BE2C (cell line): ENCODE measurements at places on chromosomes 13 and 19.

GRCh38 chr19:16208064-16208759 lies 10.5 kb downstream of the AP1M1 start:
- DNase-seq: no peak

DNA sequence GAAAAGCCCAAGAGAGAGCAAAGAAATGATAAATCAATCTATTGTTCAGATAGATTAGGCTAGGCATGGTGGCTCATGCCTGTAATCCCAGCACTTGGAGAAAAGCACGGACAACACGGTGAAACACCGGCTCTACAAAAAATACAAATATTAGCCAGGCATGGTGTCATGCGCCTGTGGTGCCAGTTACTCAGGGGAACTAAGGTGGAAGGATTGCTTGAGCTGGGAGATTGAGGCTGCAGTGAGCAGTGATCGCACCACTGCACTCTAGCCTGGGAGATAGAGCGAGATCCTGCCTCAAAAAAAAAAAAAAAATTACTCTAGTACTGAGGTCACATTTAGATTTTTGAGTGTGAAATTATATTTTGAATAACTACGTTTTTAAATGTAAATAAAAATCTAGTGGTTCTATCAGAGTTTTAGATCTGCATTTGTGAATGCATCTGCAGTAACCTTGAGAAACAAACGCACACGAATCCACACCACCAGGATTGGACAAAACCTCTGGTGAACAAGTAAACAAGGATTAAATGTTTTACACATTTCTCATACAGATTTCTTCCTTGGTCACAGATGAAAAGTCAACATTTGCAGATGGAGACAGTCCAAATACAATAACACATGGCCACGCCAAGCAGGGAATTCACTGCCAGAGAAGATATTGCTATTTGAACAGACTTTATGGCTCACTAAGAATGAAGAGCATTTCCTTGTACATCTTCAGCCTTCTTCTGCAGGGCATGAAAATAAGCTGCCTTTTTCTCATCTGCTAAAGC lies 917.6 kb downstream of the PCDH9 start:
- no peak for DNase-seq

DNA sequence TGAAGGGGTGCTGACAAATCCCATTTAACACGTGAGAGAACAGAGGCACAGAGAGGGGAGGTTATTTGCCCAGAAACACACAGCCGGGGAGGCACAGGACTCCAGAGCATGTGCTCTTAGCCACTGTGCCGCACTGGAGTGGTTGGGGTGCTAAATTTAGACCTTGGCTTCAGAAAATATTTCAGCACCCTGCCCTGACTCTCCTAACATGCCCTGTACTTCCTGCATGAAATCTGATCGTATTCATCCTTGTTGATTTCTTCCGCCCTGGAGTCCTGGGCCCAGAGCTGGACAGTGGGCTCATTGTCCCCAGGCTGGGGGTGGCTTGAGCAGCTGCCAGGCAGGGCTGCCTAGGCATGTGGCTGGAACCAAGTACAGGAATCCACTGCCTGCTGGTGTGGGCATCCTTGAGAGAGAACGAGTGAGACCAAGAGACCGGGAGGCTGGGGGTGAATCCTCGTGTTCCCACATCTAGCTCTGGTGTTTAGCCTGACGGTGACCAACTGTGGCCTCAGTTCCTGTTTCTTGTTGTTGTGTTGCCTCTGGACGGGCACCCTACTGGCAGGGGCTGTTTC lies 5.3 kb downstream of the SLC27A1 start:
- no peak for DNase-seq

DNA sequence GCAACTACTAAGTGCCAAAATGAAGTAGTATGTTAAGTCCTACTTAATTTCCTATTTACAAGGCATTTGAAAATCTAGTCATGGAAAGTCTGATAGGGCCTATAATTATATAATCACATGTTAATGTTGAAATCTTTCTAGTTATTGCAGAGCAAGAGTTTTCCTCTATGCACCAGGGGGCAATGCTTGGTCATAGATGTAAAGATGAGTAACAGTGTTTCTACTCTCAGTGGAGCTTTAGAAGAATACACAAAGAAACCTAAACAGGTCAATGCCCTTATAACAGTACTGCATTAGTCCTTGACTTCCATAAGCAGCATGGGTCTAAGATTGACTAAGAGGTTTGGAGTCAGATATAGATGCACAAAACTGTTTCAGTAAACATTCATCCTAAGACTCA lies 218.7 kb downstream of the KCTD12 start:
- DNase-seq: peak; percentile 19

- no peak for DNase-seq
Observed at GRCh38 chr19:34282611-34283519, 28.5 kb downstream of the GARRE1 start.

- DNase-seq: peak; percentile 81
Observed at GRCh38 chr19:7852851-7853769, 21.1 kb downstream of the PRR36 start.

- DNase-seq: no peak
Observed at GRCh38 chr13:104757712-104758111, 1691.5 kb upstream of the SLC10A2 start.

DNA sequence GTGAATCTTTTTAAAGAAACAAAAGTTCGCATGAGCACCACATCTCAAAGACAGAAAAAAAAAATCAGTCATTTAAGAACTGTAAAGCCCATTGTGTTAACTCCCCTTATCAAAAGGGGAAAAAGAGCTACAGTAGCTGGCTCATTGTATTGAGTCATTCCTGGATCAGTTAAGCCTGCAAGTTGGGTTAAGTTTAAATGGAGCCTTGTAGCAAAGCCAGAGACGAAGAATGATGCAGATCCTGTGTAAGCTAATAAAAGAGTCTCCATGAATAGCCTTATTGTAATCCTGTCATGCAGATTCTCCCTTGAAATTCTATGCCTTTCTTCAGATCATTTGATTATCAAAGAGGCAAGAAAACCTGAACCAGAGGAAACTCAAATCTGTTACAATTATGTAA lies 83.8 kb downstream of the CRYL1 start:
- DNase-seq: no peak

- no peak for DNase-seq
Observed at GRCh38 chr13:112567161-112567862, 20.6 kb downstream of the TUBGCP3 start.
